ENCODE measurements at places on chromosomes 6 and 20. TPM values are rescaled to one million over a fixed set of nuclear protein-coding genes. Genes with fewer than 3 reads are reported as not detected.

DNA sequence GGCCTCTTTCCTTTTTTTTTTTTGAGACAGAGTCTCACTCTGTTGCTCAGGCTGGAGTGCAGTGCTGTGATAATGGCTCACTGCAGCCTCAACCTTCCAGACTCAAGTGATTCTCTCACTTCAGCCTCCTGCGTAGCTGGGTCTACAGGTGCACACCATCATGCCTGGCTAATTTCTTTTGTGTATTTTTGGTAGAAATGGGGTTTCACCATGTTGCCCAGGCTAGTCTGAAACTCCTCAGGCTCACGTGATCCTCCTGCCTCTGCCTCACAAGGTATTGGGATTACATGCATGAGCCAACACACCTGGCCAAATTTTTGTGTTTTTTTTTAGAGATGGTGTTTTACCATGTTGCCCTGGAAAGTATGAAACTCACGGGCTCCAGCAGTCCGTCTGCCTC, 29.3 kb downstream of the SRC start:
- DNase-seq: no peak

RNASET2 gene
- total RNA-seq: 93.1 TPM

GRCh38 chr20:33835615-33836172, 24.5 kb downstream of the CHMP4B start:
- no peak for DNase-seq

- no peak for DNase-seq
Measured at GRCh38 chr6:5936631-5937030, 70.1 kb downstream of the NRN1 start.

ULBP3 gene
- 1.8 TPM for total RNA-seq

- no peak for DNase-seq
Measured at GRCh38 chr20:49669601-49670189, 44.0 kb downstream of the B4GALT5 start.

DNA sequence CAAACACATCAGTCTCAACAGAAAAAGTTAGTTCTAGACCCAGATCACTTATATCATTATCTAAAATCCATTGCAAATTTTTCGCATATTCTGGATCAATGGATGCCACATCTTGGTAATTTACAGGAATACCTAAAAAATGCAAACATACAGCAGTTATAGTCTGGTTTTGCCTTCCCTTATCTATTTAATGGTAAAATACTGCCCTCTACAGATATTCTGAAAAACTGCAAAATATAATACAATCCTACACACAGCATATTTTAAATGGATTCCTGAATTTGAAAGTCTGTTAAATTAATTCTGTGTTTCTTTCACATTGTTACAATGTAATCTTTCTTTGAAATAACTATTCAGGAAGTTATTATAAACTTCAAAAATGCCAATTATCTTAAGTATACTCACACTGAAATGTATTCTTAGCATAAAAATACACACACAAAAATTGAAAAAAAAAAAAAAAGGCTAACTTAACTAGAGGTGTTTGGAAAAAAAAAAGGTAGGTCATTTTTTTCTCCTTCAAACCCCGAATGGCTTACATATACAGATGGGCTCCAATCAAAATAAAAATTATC, 88.4 kb downstream of the HACE1 start:
- DNase-seq: no peak

SLC32A1 gene
- not detected for total RNA-seq

DNA sequence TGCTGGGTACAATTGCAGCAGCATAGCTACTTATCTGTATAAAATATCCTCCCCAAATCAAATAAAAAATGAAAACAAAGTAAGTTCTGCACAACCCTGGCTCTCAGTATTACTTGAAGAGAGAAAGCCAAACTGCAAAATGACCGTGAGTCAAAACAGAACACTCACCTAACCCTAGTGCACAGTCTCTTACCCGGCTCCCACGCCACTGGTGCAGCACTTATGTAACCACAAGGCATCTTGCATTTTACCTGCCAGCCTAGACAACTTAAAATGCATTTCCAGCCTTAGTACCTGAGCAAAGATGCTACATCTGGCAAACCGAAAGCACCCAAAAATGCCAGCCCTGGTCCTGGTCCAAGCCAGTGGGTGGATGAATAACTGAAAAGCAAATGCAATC, 12.4 kb upstream of the SIRPB1 start:
- DNase-seq: no peak

DNA sequence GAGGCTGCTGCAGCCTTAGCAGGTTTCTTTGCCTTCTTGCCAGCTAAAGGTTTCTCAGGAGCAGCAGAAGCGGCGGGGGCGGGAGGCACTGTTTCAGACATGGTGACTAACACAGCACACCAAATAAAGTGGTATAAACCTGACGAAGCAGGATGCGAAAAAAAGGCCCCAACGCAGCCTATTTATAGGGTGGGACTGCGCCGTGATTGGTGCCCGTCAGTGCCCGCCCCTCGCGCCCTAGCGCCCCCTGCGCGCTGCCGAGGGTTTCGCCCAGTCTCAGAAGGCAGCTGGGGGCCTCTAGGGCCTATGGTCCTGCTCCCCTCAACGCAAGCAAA, 55.0 kb downstream of the TRIM38 start:
- DNase-seq: peak; percentile 84

HLA-DRB1 gene
- 33.4 TPM for total RNA-seq

- no peak for DNase-seq
Measured at GRCh38 chr6:5155906-5156305, 70.8 kb downstream of the PPP1R3G start.

NRSN1 gene
- not detected for total RNA-seq

DNA sequence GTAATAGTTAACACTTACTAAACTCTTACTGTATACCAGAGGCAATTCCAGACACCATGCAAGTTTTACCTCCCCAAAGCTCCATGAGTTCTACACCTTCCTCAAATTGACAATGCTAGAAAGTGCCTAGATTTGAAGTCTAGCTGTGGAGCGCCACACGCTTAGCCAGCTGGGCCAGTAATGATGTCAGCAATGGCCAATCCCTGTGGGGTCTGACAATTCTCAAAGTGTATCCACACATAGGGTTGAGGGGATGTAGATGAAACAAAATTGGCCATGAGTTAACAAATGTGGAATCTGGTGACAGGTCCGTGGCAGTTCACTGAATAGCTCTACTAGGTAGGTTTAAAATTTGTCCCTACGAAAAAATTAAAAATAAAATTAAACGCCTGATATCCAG, 1.3 kb downstream of the ZNF343 start:
- DNase-seq: no peak

TINAG gene
- total RNA-seq: not detected

DNA sequence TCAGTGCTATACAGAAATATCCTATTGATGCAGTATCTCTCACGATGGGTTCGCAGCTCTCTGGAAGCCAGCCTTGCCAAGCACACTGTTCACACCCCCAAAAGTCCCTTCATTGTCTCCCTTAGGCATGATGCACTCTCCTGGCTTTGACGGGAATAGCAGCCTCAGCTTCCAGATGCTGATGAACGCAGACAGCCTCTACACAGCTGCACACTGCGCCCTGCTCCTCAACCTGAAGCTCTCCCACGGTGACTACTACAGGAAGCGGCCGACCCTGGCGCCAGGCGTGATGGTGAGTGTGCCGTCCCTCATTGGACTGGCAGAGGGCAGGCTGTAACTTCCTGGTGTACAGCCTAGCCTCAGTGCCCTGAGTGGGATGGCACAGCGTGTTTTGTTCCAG, 60.0 kb upstream of the PBOV1 start:
- no peak for DNase-seq

GRCh38 chr6:164039954-164040375, 625.4 kb downstream of the QKI start:
- peak; percentile 80 for DNase-seq

IRF4 gene
- 24.7 TPM for total RNA-seq

GRCh38 chr6:52887910-52888524, 21.5 kb downstream of the GSTA3 start:
- no peak for DNase-seq

GRCh38 chr20:41336711-41337492, 3.7 kb upstream of the LPIN3 start:
- no peak for DNase-seq

GRCh38 chr20:58054780-58055373, 173.6 kb downstream of the ANKRD60 start:
- DNase-seq: peak; percentile 5

GRCh38 chr6:43009124-43009523, 4.6 kb downstream of the MEA1 start:
- DNase-seq: no peak

DNA sequence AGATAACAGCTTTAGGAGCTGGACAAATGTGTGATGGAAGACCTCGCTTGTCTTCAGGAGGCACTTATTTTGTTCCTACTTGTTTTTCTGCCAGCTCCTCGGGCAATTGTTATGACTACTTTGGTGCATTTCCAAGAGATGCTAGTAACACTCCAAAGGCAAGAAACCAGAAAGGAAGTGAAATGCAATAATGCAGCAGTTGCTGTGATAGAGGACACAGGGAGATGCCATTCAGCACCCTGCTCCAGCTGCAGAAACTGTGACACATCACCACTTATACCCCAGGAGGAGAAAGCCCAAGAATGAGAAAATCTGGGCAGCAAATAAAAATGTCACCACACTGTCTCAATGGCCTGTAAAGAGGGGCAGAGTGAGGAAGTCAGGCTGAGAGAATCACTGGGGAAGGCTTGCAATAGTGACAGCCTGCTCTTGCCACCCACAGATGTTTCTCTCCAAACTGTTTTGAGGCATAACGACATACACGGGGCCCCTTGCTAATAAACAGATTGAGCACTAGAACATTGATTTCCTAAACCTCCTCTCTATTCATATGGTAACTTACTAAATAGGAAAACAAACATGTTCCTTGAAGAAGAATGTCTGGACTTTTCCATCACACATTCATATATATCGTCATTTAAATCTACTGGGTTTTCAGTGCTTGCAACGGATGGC, 231.0 kb upstream of the PRND start:
- DNase-seq: no peak

- DNase-seq: no peak
Measured at GRCh38 chr6:12010635-12011275, 1.4 kb upstream of the HIVEP1 start.

DNA sequence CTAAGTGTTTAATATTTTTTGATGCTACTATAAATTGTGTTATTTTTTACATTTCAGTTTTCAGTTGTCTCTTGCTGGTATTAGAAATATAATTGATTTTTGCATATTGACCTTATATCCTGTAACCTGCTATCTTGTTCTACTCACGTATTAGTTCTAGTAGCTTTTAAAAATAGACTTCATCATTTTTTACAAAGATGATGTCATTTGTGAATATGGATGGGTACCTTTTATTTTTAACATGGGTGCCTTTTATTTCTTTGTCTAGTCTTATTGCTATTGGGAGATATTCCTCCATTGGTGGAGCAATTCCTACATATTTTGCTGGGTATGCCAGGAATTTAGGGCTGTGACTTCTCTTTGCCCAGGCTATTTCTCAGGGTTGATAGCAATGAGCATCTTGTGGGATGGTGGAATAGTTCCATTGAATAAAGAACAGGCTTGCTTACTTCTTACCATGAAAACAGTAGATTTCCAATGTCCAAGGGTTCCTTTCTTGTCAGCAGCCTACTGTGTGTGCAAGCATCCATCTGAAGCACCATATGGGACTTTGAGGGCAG, 149.7 kb downstream of the CARMIL1 start:
- DNase-seq: no peak

ZNF311 gene
- not detected for total RNA-seq

DNA sequence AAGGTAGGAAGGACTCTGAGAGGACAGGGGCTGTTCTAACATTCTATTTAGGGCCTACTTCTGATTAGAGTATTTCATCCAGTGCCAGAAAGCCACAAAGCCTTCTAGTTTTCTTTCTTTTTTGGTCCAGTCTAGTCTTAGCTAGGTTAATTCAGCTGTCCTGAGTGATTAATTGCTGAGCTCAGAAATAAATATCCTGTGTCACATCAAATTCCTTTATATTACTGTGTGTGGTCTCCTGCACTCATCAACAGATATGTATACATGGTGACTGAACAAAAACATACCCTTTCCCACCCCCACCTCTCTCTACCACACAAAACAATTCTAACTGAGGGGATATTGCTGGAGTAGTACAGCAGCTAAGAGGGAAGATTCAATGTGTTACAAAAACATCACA, 601.5 kb upstream of the NRSN1 start:
- DNase-seq: no peak

GRCh38 chr6:157253017-157253416, 70.3 kb downstream of the TMEM242 start:
- DNase-seq: no peak

MRPS10 gene
- 17.0 TPM for total RNA-seq

- DNase-seq: no peak
Measured at GRCh38 chr20:45405571-45406259, 2.4 kb upstream of the DBNDD2 start.

GRCh38 chr6:52733172-52733571, 30.1 kb downstream of the GSTA2 start:
- no peak for DNase-seq

DNA sequence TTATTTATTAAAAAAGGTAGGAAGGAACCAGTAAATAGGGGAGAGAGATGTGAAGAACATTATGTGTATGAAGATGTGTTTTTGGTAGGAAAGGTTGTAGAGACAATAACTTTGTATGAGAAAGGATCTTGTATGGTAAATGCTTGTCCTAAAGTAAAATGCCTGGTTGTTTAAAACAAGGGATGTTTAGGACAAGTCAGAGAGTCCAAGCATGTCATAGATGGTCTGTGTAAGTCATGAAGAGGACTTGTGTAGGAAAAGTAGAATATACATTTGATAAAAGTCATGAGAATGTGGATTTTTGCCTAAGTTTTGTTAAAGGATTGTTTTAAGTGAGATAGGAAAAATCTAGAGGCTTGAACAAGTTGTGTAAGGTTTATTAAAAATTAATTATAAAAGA, 325.1 kb downstream of the CDH26 start:
- no peak for DNase-seq

DNA sequence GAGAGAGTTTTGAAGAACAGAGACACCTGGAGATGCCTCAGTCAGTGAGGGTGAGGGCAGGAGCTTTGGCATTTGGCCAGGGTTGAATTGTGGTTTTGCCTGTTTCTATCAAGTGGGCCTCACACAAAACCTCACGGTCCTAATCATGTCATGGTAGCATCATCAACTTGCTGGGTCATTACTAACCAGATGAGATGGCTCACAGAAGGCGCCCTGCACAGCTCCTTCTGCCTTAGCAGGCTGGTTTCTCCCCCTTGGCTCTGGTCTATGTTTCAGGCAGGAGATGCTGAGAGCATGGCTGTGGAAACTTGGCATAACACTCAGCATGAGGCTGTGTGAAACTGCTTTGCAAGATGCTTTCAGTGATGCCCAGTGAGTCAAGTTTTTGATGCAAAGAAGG, 99.3 kb downstream of the LRRC1 start:
- DNase-seq: peak; percentile 13

Measured in CD8-positive, alpha-beta T cell (primary cell).